Germinal center (tissue), 1 donor: ENCODE measurements at places on chromosomes 6 and 20.

GRCh38 chr6:36493859-36494258, 51.1 kb downstream of the KCTD20 start:
- DNase-seq, result no peak

GRCh38 chr6:42383421-42384205, 68.1 kb downstream of the TRERF1 start:
- no peak for DNase-seq

GRCh38 chr6:145532361-145532760, 203.0 kb downstream of the EPM2A start:
- no peak for DNase-seq

- no peak for DNase-seq
Observed at GRCh38 chr6:80457439-80457933, 351.0 kb downstream of the BCKDHB start.

- no peak for DNase-seq
Observed at GRCh38 chr20:63627751-63628245, 897 bp upstream of the GMEB2 start.

GRCh38 chr6:12621754-12622153, 94.8 kb upstream of the PHACTR1 start:
- DNase-seq, result no peak

DNA sequence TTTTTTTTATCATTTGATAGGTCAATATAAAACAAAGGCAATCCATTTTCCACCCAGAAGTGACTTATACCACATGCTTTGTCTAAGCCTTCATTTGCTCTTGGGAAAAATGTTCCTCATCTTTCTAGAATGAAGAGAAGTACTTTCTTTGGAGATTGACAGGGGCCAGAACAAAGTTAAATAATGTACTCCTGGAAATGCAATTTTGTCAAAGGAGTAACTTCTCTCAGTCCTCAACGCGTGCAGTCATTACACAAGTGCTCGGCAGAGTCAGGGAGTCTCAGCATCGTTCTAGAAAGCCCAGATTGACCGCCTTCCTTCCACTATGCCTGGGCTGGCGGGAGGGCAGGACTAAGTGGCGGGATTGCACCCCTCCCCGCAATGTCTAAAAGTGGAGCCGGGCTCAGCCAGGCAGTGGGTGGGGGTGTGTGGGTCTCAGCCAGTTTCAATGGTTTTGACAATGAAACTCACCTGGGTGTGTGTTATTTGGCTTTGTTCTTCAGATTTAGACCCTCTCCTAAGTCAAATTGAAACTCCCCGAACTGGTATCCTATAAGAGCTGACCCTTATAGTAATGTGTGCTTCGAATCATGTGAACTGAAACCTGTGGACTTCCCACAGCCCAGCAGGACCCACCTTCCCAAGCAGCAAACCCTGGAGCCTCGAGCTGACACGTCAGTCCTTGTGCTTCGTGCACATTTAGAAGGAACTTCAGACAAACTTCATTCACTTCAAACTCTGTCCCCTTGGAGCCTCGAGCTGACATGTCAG, 63.2 kb upstream of the DUSP22 start:
- DNase-seq, result no peak

DNA sequence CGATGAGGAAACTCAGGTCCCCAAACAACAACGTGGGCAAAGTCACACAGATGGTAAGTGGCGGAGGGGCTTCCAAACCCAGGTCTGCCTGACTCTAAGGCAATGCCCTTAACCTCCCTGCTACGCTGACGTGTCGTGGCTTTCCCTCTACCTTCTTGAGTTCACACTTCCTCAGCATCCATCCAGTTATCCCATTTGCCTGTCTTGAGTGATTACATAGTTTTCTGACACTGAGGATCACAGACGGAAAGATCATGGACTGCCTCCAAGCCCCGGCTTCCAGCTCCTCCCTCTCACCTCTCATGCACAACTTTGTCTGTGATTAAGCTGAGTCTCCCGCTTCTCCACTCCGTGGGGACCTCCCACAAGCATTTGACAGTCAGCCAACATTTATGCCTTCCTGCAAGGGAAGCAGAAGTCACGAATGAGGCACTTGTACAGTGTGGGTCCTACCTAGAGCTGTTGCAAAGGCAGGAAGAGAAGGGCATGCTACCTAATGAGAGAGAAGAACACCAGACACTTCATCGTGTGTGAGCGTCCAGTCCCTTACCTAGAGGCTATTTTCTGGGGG, 33.8 kb downstream of the TBC1D7 start:
- DNase-seq, result no peak

DNA sequence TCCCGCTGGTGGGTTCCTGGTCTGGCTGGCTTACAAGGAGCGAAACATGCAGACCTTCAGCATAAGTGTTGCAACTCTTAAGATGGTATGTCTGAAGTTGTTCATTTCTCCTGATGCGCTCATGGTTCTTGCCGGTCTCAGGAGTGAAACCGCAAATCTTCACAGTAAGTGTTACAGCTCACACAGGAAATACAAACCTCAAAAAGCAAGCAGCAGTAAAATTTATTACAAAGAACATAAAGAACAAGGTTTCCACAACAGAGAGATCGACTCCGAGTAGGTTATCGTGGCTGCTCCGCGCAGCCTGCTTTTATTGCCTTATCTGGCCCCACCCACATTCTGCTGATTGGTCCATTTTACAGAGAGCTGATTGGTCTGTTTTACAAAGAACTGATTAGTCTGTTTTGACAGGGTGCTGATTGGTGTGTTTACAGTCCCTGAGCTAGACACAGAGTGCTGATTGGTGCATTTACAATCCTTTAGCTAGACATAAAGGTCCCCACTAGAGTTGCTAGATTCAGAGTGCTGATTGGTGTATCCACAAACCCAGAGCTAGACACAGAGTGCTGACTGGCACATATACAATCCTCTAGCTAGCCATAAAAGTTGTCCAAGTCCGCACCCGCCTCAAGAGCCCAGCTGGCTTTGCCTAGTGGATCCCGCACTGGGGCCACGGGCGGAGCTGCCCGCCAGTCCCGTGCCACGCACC, 39.2 kb downstream of the TRIM27 start:
- DNase-seq, result no peak

- DNase-seq, result no peak
Observed at GRCh38 chr6:40252531-40253258, 318.4 kb upstream of the MOCS1 start.

DNA sequence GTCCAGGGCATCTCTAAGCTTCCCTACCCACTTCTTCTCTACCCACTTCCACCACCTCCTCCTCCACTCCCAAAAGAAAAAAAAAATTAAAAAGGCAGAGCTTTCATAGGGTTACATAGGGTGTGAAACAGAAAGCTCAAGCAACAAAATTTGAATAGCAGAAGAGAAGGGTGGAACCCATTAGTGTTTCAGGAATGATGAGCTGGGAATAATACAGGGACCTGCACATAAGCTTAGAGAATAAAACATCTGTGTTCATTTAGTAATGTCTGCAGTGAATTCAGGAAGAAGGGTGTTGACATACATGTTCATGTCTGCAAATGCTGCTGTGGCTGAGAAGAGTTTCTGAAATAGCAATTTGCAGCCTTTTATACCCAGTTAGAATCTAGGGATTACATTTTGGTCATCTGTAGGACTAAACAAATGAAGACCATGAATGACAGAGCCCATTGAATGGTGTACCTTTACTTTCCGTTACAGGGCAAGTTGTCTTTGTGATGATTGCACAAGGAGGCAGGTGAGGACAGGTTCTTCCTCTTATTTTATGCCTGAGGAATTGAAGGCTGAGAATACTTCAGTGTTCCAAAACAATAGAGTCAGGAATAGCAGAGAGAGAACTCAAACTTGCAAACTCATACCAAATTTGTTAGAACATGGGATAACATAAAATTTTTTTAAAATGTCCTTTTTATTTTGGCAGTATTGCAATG, 975.1 kb downstream of the TFAP2A start:
- no peak for DNase-seq

DNA sequence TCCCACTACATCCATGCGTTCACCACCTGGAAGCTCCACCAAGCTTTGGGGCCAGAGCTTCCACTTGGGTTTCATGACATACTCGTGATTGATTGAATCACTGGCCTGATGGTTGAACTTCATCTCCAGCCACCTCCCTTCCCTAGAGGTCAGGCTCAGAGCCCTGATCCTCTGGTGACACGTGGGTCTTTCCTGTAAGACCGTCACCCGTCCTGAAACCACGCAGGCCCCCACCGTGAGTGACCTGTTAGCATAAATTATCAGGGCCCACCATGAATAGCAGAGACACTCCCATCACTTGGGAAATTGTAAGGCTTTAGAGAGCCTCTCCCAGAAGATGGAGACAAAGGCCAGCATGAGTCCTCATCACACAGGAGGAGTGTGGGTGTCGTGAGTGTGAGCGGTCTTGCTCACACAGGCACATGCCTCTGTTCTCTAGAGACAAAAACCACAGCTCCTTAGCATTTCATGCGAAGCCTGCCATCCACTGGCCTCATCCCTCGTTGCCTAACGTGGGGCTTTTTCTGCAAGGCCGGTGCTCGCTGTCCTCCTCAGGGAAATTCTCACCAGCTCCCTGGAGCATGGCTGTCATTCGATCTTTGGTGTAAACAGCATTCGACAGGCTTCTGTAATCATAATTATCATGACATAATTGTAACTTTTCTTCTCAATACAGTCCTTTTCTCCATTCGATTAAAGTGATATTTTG, 65.1 kb upstream of the DUSP22 start:
- no peak for DNase-seq
